ENCODE measurements at places on chromosomes 7 and 10.
A peak's percentile ranks its signal among the peaks of the same experiment; 100 is the strongest.

- DNase-seq: no peak
Measured at GRCh38 chr10:117972168-117972837, 74.4 kb downstream of the RAB11FIP2 start.

DNA sequence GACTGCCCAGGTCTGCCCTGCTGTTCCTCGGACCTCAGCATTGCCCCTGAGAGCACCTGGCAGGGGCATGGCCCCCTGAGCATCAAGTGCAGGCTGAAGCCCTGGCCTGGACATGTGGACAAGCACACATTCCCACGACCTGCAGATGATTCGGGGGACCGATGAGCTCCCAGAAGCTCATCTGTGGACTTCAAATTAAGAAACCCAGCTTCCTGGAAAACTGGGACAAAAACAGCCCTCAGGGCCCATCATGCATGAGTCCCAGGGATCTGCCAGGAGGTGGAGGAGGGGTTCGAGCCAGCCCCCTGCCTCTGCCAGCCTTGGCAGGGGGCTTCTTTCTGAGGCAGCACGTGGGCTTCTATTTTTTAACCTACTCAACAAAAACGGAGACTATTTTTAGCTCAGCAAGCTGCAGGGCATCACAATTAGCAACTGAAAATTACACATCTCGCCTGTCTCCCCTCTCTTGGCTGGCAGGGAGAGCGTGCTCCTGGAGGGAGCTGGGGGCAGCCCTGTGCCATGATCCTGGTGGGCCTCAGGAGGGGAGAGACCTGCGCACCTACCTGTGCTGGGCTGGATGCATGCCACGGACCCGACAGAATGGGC, 51.8 kb downstream of the RASGEF1A start:
- no peak for DNase-seq

DNA sequence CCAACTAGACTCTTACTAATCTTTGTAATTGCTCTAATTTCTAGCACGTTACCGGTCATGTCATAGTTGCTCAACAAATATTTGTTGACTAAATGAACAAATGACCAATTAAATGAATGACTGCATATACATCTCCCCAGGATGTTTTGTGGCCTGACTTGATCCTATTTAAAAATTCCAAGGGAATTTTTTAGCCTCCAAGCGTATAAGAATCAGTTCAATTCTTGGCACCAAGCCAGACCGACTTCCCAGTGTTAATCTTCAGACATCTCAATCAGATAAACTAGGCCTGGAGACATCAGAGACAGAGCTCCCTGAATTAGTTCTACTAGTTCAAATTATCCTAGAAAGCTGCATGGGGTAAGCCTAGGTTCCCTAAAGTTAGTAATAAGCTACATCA, 96.0 kb downstream of the GSAP start:
- no peak for DNase-seq

GRCh38 chr10:80617807-80618206, 80.1 kb downstream of the SH2D4B start:
- DNase-seq: no peak

GRCh38 chr10:50604809-50605208, 18.9 kb downstream of the SGMS1 start:
- peak; percentile 11 for DNase-seq

GRCh38 chr10:77888356-77888703, 38.2 kb downstream of the DLG5 start:
- DNase-seq: no peak

GRCh38 chr10:13672548-13672947, 85.8 kb downstream of the PRPF18 start:
- DNase-seq: no peak

GRCh38 chr7:156950381-156950858, 908 bp downstream of the NOM1 start:
- no peak for DNase-seq

DNA sequence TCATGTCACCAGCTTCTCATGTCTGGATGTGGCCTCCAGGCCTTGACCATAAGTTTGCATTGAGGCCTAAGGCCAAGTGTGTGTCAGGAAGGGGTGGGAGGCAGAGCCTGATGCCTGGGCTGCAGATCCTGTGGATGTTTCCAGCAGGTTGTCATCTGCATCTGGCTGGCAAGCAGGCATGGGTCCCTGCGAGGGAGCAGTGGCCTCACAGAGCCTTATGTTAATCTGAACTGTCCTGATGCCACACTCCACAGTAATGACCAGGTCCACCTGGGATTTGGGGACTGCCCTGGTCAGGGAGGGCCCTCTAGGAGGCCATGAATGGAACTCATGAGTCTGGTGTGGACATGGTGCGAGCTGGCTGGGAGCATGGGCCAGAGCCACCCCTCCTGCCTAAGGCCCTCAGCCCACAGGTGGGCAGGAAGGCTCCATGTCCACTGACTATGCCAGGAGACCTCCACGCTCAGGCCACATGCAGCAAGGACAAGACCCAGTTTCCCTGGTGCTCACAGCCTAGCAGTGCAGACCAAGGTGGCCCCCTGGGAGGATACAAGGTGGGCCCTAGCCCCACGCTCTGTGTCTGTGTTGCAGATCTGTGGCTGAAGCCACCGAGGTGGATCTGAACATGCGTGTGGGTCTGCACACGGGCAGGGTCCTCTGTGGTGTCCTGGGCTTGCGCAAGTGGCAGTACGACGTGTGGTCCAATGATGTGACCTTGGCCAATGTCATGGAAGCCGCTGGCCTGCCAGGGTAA, 83.1 kb downstream of the ADCY1 start:
- DNase-seq: no peak

DNA sequence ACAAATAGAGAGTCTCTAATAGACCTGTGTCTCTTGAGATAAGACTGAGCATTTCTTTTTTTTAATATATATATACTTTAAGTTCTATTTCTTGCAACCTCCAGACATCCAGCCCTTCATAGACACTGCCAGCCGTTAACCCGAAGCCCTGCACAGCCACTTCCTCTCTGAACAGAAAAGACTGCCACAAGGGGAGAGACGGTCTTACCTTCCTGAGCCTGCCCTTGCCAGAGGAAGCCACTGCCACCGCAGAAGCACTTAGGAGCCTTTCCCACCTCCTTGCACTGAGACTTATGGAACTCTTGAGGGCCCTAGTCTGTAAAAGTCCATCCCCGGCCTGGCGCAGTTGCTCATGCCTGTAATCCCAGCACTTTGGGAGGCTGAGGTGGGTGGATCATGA, 31.8 kb upstream of the PRSS1 start:
- no peak for DNase-seq

GRCh38 chr7:113394856-113395255, 276.5 kb upstream of the SMIM30 start:
- DNase-seq: no peak

- no peak for DNase-seq
Measured at GRCh38 chr7:132996581-132997242, 85.2 kb downstream of the CHCHD3 start.

GRCh38 chr7:20172736-20173334, 44.3 kb downstream of the MACC1 start:
- DNase-seq: peak; percentile 41

GRCh38 chr10:30043476-30044270, 15.7 kb downstream of the JCAD start:
- no peak for DNase-seq

All from fibroblast of skin of scalp (primary cell).